ENCODE measurements at places on chromosomes 5 and 9. TPM values are rescaled to one million over a fixed set of nuclear protein-coding genes. Genes with fewer than 3 reads are reported as not detected.
A peak's percentile ranks its signal among the peaks of the same experiment; 100 is the strongest.

GRCh38 chr9:121199921-121200320 is 1.7 kb downstream of the RAB14 start:
- DNase-seq = no peak

DNA sequence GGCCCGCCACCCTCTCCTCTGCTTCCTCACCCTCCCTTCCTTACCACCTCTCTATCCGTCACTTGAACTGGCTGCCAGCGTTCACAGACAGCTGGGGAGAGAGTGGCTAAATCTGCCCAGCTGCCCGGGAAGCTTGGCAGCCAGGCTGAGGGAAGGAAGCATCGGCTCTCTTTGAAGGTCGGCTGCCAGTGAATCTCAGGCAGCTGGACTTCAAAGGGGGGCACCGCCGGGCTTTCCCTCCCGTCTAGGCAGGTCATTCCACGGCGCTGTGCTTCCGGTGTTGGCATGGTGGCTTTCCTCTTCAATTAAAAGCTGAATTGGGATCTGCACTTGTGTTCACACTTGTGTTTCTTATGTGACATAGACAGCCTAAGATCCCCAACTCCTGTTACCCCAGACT is 174.0 kb downstream of the GDNF start:
- no peak for DNase-seq

GRCh38 chr5:140249536-140249935 is 53.4 kb downstream of the PFDN1 start:
- no peak for DNase-seq

The PNPLA7 gene
- total RNA-seq = 6.5 TPM

GRCh38 chr9:98146101-98146991 is 27.3 kb upstream of the TRIM14 start:
- peak; percentile 74 for DNase-seq

GRCh38 chr5:3987867-3988266 is 392.2 kb downstream of the IRX1 start:
- DNase-seq = no peak

- DNase-seq = no peak
Observed at GRCh38 chr5:40717281-40717680, 37.6 kb downstream of the PTGER4 start.

DNA sequence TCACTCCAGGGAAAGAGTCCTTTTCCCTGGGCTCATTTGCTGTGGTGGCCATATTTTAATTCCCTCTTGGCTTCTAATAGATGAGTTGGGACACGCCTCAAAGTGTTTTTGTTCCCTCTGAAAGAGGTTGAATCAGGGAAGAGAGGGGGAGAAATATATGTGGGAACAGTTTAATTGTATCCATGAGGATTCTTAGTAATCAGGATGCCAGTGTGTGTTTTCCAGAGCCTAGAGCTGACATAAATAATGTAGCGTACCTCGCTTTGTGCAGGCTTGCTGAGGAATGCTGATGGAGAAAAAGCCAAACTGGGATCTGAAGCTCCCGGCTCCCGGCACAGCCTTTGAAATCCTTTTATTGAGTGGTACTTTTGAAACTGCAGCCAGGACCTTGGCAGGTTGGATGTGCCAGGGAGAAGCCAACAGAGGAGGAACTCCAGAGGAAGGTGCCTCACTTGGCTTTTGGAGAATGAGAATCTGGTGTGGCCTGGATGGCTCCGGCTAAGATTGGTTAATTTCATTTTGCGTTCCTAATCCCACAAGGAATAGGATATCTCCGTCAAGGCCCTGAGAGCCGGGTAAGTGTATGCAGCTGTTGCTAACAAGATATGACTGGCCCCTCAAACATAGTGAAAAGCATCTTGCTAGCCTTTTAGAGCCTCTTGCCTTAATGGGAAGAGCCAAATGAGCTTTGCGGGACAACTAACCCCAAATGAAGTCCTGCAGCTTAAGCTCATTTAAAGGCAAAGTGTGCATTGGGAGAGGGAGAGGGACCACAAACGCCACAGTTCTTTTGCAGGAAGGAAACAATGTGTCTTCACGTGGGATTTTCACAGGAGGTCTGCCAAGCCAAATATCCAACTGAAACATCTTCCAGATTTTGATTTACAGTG is 471.1 kb upstream of the WWC1 start:
- DNase-seq = no peak

The IRX4 gene
- not detected for total RNA-seq

DNA sequence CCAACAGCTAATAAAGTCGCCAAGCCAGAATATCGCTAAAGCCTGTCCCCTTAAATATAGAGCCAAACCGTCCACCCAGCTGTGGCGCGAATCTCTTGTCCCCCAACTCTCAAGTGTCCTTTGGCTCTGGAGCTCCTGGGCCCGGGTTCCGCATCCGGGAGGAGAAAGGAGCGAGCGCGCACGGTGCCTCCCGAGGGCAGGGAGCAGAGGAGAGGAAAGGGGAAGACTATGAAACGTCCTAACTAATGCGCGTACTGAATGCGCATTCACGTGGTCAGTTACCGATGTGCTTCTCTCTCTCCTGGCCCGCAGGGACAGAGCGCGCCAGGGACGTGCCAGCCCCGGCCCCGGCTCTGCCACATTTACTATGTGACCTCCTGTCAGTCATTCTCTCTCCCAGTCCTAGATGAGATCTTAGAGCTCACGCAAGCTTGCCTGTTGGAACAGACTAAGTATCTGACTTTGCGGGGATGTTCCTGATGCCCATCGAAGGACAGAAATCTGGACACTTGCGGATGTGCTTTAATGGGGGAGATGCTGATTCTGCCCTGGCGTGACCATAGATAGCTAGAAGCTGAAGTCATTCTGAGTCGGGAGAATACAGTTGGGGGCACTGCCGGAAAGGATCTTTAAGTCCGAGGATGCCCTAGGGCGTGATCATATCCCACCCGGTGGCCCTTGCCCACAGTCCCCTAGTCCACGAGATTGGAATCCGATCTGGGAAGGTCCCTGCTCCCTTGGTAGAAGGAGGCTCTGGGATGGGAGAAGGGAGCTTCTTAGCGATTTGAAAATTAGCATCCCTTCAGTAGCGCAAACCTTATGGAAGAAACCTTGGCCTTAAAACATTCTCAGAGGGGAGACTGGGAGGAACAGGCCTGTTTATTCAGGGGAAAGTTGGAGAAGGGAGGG is 5.7 kb upstream of the EBF1 start:
- DNase-seq = no peak
